Amniotic stem cell (primary cell): ENCODE measurements at places on chromosomes 13 and 19.

- no peak for DNase-seq
Observed at GRCh38 chr13:46546084-46546768, 6.7 kb upstream of the LRCH1 start.

DNA sequence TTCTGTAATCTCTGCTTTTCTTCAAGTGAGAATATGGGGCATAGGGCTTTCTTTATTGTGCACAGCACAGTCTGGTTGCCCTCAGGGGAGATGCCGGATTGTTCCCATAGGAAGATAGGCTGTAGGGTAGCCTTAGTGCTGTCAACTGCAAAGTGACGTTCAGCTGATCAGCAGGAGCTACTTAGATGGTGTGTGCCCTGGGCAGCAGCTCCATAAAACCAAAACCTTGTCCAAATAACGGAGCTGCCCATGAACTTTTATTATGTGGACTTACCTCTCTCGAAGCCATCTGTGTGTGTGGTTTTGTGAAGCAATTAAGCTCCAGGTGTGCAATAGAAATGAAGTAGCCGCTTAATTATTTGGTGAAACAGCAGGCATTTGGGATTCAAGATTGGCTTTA, 120.0 kb upstream of the RNF113B start:
- DNase-seq, result no peak

DNA sequence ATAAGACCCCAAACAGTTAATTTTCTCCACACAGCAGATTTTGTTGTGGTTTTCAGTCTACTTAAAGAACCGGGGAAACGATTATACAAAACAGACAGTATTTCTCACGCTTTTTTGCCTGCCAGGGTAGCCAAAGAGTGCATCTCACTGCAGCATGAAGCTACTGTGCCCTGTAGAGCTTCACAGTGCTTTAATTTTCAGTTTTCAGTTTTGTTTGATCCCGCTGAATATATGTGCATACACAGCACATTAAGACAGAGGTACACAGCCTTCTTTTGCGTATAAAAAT, 215.0 kb downstream of the TEX29 start:
- DNase-seq, result no peak

- no peak for DNase-seq
Observed at GRCh38 chr13:89380101-89380500, 1708.9 kb downstream of the SLITRK5 start.

DNA sequence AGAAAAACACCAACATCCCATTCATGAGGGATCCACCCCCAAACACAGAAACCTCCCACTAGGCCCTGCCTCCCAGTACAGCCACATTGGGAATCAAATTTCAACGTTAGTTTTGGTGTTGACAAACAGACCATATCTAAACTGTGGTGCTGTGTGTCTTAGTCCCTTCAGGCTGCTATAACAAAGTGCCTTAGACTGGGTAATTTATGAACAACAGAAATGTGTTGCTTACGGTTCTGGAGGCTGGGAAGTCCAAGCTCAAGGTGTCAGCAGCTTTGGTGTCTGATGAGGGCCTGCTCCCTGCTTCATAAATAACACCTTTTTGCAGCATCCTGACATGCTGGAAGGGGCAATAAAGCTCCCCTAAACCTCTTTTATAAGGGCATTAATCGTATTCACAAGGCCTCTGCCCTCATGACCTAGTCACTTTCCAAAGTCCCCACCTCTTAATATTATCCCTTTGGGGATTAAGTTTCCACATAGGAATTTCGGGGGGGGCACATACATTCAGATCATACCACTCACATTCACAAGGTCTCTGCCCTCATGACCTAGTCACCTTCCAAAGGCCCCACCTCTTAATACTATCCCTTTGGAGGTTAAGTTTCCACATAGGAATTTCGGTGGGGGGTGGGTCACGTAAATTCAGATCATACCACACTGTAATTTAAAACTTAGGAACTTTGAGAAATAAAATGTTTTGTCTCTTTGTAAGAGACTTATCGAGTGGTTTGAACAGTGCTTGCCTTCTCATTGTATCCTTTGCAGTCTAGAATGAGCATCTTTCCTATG, 27.5 kb downstream of the ZNF507 start:
- no peak for DNase-seq

GRCh38 chr13:30143666-30144400, 163.5 kb downstream of the KATNAL1 start:
- DNase-seq, result peak; percentile 32

DNA sequence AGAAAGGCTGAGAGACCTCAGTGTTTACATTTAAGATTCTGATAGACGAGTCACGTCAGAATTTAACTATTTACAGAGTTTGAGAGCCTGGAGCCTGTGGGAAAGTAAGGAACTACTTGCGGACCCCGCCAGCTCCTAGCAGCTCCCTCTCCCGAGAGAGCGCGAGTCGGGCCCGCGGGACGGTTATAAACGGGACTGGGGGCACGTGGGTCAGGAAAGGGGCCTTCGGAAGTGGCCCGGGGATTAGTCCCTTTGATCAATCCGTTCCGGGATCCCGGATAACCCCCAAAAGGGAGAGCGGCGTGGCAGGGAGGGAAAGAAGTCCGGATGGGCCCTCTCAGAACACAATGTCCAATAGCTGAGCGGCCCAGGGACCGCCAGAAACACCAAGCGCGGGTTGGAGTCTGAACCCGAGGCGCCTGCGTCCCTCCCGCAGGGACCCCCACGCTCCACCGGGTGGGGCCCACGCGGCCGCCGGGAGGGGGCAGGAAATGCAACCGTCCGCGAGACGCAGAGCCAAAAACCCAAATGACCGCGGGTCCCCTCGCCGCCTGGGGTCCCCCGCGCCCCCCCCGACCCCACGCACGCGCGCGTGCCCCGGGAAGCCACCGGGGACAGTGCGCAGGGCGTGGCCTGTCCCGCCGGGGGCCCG, 3.6 kb downstream of the ZIC5 start:
- DNase-seq, result no peak

GRCh38 chr13:42017264-42017663, 31.2 kb upstream of the DGKH start:
- DNase-seq, result no peak

DNA sequence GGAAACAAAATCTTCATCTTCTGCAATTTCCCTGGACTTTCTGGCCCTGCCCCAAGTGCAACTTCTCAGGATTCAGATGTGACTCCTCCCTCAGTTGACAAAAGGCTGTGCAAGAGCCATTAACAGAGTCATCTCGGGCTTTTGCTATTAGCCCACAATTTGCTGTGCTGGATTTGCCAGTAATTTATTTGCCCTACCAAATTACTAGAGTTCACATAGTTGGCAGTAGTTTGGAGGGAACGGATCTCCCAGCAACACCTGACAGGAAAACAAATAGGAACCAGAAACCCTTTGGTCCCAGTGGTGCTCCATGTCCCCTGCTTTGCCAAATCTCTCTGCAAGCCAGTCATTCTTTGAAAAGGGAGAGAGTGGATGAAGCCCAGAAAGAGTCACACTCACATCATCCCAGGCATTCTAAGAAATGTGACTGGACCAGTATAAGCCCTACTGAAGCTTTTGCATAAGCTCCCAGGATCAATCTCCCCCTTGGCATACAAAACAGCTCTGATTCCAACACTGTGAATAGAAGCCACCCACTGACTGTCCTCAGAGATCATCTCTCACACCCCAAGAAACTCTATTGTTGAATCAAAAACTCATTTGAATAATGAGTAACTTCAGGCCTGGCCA, 350.1 kb upstream of the NBEA start:
- no peak for DNase-seq

DNA sequence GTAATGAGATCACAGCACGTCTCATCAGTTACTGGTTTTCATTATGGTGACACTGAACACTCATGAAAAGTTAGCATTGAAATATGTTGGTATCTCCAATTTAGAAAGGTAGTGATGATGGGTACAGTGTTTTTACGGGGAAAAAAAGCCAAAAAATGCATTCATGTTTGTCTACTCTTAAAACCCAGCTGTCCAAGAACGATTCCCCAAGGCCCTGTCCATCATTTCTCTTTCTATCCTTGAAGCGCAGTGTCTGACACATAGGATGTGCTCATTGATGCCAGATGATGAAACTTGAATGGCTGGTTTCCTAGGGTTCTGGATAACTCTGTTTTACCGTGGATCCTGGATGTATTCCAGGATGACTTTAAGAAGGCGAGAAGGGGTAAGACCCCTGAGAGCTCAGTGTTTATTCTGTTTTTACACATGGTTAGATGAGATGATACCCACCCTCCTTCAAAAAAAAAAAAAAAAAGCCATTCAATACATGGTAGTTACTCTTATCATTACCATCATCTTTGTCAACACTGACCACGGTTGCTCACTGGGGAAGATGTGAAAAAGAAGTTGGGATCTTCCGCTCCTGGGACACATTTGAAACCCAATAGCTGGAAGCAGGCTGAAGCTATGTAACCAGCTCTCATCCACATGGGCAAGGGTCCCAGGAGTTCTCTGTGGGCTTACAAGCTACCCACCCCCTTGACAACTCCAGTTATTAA, 22.5 kb downstream of the SERP2 start:
- DNase-seq, result no peak
